ENCODE measurements at places on chromosomes 3 and 15.

DNA sequence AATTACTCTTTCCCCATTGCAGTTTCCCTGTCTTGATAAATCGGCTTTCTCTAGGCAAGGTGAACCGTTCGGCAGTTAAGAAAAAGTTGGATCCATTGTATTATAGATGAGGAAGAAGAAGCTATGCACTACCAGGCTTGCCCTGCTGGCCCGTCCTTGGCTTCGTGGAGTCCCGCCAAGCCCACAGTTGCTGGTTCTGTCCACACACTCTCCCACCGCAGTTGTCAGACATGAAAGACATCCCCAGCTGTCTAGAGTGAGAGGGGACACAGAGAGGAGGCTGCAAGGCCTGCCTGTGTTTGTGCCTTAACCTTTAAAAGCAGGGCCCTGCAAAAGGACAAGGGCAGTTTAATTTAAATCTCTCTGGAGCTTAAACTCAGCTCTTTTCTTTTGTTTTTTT lies 47.2 kb upstream of the PLCL2 start:
- DNase-seq: no peak

DNA sequence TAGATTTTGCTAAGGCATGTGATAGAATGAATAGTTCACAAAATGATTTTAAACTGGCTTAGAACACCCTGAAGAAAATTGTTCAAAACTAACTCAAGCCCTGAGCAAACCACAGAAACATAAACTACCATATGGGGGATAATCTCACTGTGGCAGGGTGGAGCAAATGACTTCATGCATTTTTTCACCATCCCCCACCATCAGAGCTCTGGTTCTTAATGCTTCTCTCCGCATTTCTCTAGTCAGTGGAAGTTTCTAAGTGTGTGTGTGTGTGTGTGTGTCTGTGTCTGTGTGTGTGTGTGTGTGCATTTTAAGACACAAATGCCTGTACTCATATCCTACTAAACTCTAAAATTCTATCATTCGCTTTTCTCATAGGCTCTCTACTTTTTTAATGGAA lies 107.1 kb upstream of the PHLDB2 start:
- DNase-seq: peak; percentile 44

DNA sequence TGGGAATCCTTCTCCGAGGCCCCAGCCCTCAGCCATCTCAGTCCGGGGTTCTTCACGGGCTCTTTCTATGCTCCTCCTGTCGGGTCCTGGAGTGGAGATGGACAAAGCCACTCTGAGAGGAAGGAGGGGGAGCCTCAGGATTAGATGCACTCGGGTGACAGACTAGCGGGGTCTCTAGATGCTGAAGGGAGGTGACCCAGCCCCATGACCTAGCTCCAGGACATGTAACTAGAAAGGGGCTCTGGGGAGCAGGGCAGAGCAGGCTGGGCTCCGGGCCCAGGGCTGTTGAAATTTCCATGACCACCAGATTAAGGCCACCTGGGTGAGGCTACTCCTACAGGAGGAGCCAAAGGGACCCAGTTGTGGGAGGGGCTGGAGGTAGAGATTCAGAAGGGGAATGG lies 14.8 kb upstream of the SKIC8 start:
- DNase-seq: no peak

DNA sequence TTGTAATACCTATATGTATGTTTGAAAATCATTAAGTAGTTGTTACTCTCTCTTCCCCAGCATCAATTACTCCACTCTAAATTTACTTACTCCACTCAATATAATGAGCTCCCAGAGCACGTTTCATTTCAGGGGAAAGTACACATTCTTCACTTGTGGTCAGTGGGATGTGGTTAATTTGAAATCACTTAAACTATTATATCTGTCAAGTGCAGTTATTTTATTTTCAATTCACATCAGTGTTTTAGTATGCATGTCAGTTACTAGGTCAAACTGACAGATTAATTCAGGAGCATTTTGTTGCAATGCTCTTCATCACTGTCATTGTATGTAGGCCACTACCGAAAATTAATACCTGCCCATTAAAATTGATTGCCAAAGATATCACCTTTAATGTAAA lies 376.1 kb downstream of the ZIC4 start:
- no peak for DNase-seq

DNA sequence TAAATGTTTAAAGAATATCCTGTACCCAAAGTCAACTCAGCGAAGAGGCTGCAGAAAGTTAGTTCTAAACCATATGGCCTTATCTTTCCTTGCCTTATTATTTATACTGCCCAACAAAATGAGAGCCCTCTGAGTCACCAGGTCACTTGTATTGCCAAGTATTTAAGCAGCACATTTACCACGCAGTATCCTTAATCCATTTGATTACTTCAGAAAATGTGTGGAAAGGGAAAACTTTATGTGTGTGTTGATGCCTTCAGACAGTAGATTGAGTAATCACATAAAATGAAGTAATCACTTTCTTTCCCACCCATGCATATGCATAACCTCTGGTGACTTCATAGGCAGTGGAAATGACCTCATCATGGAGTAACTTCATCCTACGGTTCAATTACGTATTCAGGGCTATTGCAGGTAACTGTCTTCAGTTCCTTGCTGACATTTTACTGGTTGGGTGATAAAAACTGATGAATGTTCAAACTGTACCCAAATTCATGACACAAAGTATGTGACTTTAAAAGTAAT lies 7.5 kb upstream of the CADPS start:
- DNase-seq: no peak

DNA sequence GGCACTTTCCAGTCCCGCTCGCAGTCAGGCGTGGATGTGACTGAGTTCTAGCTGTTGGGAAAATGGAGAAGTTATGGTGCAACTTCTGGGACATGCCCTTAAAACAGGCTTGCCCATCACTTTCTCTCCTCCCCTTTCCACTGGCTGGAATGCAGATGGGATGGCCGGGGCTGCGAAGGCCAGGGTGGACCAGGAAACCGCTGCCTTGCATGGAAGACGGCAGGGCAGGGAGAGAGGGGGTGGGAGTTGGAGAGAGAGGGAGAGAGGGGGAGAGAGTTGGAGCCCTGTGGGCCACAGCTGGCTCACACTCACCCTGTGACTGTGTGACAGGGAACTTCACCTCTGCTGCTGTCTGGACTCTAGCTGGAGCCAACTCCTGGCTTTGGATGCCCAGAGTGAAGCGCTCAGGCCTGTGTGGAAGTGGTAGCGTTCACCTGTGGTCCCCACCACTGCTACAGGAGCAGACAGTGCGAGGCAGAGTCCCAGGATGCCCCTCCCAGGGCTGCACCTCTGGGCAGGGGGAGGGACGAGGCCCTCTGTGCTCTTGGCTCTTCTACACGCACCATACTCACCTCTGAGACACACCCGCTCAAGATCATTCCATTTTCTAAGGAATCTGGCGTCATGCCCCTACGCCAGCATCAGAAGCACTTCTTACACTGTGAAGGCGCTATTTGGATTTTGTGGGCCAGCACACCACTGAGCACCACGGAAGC lies 36.6 kb downstream of the KLHL25 start:
- no peak for DNase-seq

- no peak for DNase-seq
Observed at GRCh38 chr15:34691034-34691433, 63.8 kb downstream of the GJD2 start.

DNA sequence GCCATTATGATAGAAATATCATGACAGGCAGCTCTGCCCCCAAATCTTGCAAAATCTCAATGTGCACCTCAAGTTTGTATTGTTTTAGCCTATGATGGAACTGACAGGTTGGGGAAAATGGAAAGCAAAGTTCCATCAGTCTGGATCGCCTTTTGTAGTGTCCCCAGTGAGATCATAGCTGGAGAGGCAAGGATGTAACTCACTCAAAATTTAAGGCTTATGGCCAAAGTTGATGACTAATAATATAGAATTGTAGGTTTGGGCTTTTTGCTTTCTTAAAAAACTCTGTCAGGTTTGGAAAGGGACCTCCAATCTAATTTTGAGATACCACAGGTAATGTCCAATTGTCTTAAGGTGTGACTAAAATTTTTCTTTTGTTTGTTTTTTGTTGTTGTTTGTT lies 1.4 kb upstream of the ACP3 start:
- DNase-seq: no peak

- no peak for DNase-seq
Observed at GRCh38 chr15:35669021-35669420, 123.1 kb upstream of the DPH6 start.

DNA sequence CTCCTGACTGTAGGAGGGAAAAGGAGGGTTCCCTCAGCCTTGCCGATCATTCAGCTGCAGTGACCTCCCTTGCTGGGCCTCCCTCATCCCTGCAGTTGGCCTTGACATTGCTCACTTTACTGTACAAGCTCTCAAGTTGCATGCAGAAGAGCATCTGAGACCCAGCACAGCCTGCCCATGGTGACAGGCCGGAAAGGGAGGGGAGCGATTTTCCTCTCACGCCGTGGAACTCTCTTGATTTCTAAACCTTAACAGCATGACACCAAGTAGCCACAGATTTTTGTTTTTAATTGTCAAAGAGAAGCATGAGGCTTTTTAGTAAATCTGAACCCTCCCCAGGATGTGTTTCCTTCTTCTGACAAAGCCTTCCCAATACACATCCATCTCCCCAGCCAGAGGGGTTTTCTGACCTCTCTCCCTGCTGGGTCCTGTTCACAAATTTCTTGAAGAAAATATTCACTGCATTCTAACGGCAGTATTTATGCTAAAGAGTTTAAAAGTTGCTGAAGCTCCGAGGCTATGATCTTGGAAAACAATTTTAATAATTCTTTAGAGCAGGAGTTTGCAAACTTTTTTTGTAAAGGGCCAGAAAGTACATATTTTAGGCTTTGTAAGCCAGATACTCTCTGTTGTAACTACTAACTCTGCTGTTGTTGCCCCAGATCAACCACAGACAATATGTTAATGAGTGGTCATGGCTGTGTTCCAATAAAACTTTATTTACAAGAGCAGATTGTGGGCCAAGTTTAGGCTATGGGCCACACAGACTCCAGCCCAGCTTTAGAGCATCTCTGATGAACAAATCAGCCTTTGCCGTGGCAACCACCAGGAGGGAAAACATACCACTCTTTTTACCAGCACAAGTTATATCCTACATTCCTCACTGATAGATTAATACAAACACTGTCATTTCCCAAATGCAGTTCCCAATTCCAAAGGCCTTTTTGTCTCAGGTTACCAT lies 34.8 kb downstream of the LMCD1 start:
- DNase-seq: peak; percentile 68

DNA sequence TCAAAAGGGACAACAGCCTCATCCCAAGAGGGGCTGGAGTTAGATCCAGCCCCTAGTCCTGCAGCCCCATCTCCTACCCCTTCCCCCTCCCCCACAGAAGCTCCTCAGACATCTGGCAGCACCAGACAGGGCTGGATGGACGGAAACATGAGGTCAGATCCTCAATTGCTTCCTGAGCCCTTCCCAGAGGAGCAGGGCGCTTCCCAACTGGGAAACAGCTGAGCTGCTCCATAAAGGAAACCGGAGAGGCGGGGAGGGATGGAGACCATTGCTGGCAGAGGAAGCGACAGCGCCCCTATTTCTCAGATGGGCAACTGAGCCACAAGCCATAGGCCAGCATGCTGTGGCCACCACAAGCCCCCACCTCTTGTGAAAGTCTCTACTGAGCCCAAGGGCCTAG lies 18.3 kb upstream of the CYP11A1 start:
- DNase-seq: no peak

DNA sequence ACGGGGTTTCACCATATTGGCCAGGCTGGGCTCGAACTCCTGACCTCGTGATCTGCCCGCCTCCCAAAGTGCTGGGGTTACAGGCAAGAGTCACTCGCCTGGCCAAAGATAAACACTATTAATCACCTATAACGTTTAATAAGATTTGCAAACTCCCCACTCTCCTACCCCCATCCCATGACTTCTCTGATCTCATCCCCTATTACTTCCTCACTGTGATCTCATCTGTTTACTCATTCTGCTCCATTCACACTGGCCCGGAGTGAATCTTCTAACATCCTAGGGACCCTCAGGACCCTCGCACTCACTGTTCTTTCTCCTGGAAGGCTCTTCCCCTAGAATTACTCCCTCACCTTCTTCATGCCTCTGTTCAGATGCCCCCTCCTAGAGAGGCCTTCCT lies 78.9 kb downstream of the DGKG start:
- no peak for DNase-seq

Measured in AG08396 (cell line).